ENCODE measurements at places on chromosomes 16 and 17. TPM values are rescaled to one million over a fixed set of nuclear protein-coding genes. Genes with fewer than 3 reads are reported as not detected.

TMC5 gene
- total RNA-seq, result not detected

DOC2B gene
- total RNA-seq, result not detected

ZMYND15 gene
- total RNA-seq, result 0.32 TPM

KRT12 gene
- total RNA-seq, result not detected

KRTAP3-1 gene
- not detected for total RNA-seq

LRRC46 gene
- total RNA-seq, result not detected

C1QL1 gene
- 0.86 TPM for total RNA-seq

SCRN2 gene
- 36.3 TPM for total RNA-seq

- no peak for DNase-seq
These were observed 515.8 kb upstream of the ZFHX3 start for GRCh38 chr16:73563709-73564108.

- DNase-seq, result peak; percentile 27
These were observed 56.5 kb downstream of the SPAG9 start for GRCh38 chr17:51064061-51064735.

- DNase-seq, result no peak
These were observed 70.4 kb downstream of the RPH3AL start for GRCh38 chr17:282000-282911.

DNA sequence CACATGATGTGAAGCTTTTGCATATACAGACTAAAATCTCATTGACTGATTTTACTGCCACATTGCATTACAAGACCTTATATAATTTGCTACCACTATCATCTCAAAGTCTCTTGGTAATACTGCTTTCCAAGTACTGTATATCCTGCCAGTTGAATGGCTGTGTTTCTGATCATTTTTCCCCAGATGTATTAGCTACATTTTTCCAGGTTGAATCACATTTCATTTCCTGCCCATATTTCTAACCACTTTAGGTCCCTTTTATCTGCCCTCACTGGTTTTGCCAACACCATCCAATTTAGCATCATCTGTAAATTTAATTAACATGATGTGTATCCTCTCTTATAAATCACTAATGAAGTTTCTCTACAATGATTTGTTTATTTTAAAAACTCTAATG is 365.7 kb upstream of the PMFBP1 start:
- DNase-seq, result peak; percentile 46

- DNase-seq, result no peak
These were observed 21.4 kb downstream of the CCDC102A start for GRCh38 chr16:57514791-57515600.

DNA sequence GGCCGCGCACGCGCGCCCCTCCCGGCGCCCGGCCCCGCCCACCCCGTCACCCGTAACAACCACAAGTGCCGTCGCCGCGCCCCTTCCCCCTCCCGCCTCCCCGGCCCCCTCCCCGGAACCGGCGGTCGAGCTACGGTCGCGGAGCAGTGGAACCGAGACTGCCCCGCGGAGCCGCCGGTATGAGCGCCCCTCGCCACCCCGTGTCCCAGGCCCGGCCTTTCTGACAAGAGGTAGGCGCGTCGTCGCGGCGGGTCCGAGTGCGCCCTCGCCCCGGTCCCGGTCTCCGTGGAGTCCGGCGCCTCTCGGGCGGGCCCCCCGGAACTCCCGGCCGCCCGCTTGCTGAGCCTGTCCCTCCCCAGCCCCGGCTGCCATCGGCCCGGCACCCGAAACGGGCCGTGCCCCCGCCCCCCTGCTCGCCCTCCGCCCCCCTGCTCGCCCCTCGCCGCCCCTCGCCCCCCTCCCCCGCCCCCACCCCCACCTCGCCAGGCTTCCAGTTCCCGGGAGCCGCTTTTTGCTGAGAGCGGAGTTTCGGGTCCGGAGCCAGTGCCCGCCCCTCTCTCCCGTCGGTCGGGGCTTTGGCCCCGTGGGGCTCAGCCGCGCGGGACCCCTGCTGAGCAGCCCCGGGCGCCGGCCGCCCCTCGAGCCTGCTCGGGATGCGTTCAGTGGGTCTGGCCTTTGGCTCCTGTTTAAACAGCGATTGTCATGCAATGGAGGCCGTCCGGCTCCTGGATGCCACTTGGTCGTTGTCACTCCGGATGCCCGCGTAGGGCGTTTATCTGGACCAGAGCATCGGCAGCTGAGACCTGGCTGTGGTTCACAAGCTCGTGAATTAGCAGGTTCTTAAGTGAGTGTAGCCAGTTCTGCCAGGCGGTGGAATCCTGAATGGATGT is at the start of gene SEC14L1:
TSS of gene SEC14L1 (plus strand) at position 92 of the 890 bp plus-strand sequence. CDS start 2,628 bp downstream, outside the sequence.
- DNase-seq, result peak; percentile 77

DNA sequence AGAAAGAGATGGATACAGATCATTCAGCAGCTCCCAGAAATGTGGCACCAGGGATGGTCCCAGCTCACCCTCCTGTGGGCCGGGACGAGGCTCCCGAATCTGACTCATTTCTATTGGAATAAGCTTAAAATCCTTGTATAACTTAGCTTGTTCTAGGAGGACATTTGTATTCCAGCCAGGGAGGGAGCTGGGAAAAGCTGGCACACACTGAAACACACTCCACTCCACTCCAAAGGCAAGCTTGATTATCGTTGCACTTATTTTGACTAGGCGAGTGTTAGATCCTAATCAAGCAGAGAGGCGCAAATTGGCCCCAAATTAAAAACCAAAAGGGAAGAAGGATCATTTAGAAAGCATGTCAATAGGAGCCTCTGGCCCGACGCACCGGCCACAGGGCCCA is 339.5 kb downstream of the HS3ST4 start:
- no peak for DNase-seq

GRCh38 chr17:74110467-74110866 is 93.0 kb upstream of the RPL38 start:
- no peak for DNase-seq

DNA sequence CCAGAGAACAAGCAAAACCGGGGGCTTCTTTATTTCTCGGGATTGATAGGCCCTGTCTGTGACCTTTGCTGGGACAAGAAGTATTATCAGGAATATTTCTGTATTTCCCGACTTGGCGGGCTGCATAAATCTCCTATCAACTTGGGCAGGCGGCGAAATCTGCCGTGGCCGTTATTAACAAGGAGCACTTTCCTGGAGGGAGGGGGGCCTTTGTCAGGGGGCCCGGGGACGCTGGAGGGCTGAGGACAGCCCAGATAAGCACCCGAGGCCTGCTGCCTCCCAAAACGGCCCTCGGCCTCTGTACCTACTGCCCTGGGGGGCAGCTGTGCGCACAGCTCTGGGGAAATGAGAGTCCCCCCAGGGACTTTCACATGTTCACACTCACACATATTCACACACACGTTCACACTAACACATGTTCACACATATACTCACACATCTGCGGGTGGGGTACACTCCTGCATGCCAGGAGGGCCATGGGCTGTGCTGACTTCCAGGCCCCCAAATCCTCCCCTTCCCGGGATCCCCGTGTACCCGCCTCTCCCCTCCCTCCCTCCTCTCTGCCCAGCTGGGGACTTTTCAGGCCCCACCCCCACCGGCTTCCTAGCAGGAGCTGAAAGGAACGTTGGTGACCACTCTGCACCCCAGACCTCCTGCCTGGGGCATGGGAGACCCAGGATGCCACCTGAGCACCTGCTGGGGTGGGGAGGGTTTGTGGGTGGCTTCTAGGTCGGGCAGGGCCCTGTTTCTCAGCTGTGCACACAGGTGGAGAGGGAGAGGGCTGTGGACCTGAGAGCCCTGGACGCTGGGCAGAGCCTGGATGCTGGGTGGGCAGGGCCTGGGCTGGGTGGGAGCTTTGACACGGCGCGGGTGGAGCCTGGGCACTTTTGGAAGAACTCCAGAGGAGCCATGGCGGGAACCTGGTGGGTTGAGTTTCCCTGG is 24.3 kb upstream of the GSE1 start:
- no peak for DNase-seq

All from GM23248 (cell line).